Right atrium auricular region (tissue), 2 donors: ENCODE measurements at places on chromosomes 11 and 22. TPM values are rescaled to one million over a fixed set of nuclear protein-coding genes. Genes with fewer than 3 reads are reported as not detected.
A peak's percentile ranks its signal among the peaks of the same experiment; 100 is the strongest.

The GRAP2 gene
- 2.4 TPM for total RNA-seq

The POTEH gene
- not detected for total RNA-seq

The SLC35E4 gene
- 9.1 TPM for total RNA-seq

The MPEG1 gene
- total RNA-seq = 10.0 TPM

The SLC1A2 gene
- total RNA-seq = 0.63 TPM

The TMPRSS6 gene
- total RNA-seq = not detected

The BTBD18 gene
- not detected for total RNA-seq

The SCUBE1 gene
- 0.16 TPM for total RNA-seq

The NCF4 gene
- total RNA-seq = 3.9 TPM

The CLDN5 gene
- total RNA-seq = 16.7 TPM

The OR10A5 gene
- not detected for total RNA-seq

The OR5P2 gene
- not detected for total RNA-seq

- no peak for DNase-seq
Measured at GRCh38 chr22:29716814-29717545, 2.8 kb upstream of the CABP7 start.

GRCh38 chr11:117883063-117883462 lies 6.6 kb upstream of the FXYD6 start:
- DNase-seq = peak; percentile 30

DNA sequence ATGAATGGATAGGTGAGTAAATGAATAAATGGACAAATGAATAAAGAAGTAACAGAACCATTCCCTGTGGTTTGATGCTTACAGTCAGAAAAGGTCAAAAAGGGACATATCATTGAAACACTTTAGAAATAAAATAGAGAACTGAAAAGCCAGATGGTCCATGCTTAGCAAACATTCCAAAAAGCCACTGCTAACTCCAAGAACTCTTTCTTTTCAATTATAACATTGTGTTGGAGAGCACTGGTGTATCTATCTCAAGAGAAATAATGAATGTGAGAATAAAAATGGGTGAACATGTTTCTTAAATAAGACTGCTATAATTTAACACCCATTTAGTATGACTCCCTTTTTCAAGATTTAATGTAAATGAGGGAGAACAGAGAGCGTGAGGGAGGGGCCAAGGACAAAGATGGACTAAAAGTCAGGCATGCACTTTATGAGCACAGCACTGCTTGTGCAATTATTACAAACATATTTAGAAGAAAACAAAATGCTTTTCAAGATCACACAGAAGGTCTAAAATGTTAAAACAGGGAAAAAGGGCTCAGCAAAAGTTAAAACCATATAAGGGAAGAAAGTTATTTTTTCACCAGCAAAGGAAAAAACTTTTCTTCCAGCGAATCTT lies 224.3 kb upstream of the PITPNB start:
- no peak for DNase-seq

- DNase-seq = no peak
Measured at GRCh38 chr22:38309614-38310517, 7.4 kb downstream of the CSNK1E start.

DNA sequence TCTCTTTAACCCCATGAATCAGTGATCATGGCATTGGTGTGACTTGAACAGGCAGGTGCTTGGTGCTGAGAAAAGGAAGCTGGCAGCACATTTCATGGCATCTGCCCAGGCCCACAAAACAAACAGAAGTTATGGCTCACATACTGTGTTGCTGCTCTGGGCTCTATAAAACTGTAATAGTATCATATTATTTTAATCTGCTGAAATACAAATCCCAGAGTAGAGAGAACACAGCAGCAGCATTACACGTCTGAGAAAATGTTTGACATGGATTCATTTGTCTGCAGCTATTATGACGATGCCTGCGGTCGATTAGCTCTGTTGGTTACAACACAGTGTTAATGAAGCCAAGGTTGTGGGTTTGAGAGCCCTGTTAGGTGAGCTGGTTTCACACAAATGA lies 80.8 kb downstream of the ALX4 start:
- no peak for DNase-seq

DNA sequence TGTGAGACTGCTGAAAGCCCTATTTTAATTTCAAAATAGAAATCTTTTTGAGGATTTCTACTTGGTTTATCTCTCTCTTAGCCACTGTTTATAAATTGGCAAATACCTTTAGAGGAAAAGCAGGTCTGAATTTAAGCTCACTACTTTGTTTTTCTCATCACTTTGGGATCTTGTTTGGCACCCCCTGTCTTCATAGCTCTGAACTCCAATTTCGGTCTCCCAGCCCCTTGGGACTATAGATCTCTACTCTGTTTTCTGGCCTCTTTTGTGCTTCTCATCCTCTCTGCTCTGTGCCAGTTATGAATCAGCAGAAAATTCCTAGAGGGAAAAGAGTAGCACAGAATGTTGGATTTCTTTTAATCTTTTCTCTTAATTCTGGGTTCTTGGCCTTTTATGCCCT lies 118.3 kb downstream of the CYP2R1 start:
- DNase-seq = no peak

DNA sequence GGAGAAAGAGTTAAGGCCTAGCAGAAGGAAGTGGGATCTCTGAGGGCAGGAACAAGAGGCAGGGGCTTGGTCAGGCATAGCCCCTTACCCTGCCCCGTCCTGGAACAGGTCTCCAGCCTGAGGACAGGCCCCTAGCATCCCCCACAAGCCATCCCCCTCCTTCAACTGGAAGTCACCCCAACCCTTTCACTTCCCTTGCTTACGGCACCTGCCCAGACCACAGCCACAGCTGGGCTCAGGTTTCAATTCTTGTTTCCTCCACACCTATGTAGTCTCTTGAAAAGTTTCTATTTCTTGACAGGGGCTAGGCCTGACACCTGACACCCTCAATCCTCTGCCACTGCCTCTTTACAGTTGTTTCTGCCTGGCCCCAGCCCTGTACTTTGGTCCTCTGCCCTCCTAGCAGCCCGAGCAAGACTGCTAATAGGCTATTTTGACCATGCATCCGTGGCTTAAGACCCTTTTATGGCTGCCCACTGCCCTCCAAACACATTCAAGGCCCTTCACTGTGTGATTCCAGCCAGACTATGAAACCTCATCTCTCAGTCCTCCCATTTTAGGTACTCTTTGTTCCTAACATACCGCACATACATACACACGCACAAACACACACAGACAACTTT lies 10.9 kb upstream of the FCHSD2 start:
- DNase-seq = no peak

GRCh38 chr11:28123151-28123581 lies 15.0 kb downstream of the METTL15 start:
- no peak for DNase-seq

GRCh38 chr11:441418-442274 lies at the start of gene ANO9:
ANO9 (minus strand) TSS chr11:442011; CDS start chr11:441926, 85 bp downstream.
- DNase-seq = no peak

DNA sequence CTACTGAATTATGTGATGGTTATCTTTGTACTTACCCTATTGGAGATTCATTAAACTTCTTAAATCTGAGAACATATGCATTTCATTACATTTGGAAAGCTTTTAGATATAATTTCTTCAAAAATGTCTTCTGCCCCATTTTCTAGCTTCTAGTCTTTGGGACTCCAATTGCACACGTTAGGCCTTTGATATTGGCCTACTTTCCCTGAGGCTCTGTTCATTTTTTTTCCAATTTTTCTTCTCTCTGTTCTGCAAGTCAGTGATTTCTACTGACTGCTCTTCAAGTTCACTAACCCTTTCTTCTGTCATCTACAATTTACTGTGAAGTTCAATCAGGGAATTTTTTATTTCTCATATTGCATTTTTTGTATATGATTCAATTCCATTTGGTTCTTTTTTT lies 43.0 kb downstream of the FZD4 start:
- DNase-seq = no peak

- no peak for DNase-seq
Measured at GRCh38 chr11:38498721-38499120, 1900.7 kb upstream of the RAG2 start.

GRCh38 chr11:1473786-1474185 lies 12.8 kb downstream of the MOB2 start:
- no peak for DNase-seq

DNA sequence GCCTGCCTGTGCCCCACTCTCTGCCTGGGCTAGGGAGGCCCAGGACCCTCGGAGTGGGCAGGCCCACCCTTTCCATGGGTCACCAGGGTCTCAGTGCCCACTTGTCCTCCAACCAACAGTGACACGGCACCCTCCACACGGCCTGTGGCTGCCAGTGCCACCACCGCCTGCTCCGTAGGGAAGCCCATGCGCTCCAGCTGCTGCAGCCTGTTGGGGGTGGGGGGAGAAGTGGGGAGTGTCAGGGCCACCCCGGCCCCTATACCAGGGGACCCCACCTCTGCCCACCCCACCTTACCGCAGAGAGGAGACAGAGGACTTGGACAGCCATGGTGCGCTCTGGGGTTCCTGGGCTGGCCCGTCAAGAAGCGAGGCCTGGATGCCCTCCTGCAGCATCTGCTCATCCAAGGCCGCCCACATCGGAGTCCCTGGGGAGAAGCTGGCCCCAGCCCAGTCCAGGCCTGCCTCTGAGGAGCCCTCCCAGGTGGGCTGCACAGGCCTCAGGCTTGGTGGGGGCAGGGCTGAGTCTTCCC lies 7.7 kb downstream of the RHBDD3 start:
- DNase-seq = peak; percentile 26

GRCh38 chr11:130472434-130472961 lies 24.1 kb downstream of the ADAMTS15 start:
- DNase-seq = peak; percentile 43

- no peak for DNase-seq
Measured at GRCh38 chr11:125807909-125808308, 20.0 kb downstream of the PATE3 start.
